CD8-positive, alpha-beta memory T cell (primary cell): ENCODE measurements at places on chromosomes 12 and 14.
A peak's percentile ranks its signal among the peaks of the same experiment; 100 is the strongest.

- H3K36me3 ChIP-seq = peaks cover 8% of the 10 kb centered on the region
- no peak overlapping the region for H3K27ac ChIP-seq
- DNase-seq = no peak
- no peak overlapping the region for H3K4me3 ChIP-seq
- no peaks in the 10 kb centered on the region for H3K27me3 ChIP-seq
Measured at GRCh38 chr12:50747817-50748216, 16.1 kb upstream of the ATF1 start.

DNA sequence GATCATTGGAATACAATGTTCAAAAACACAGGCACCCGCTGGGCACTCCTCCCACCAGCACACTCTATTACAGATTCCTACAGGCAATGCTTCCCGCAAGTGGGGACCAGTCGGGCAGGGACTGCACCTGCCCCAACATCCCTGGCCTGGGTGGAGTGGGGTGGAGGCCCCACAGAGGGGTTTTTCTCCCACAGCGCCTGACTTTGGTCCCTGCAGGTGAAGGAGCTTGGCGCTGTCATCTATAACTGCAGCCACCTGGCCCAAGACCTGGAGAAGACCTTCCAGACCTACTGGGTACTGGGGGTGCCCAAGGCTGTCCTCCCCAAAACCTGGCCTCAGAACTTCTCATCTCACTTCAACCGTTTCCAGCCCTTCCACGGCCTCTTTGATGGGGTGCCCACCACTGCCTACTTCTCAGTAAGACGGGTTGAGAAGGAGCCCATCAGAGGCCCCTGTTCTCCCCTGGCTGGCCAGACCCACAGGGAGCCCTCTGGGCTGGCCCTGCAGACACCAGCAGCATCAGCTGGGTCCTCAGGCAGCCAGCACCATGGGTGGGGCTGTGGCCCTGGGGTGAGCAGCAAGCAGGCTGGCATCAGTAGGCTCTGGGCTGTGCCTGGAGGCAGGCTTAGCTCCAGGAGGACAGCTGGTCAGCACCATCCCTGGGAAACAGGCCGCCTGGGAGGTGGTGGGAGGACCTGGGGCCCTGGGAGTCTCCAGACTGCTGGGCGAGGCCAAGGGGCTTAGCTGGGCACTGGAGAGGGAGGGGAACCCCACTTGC, 6.0 kb downstream of the PLD4 start:
- H3K36me3 ChIP-seq = no peaks in the 10 kb centered on the region
- no peaks in the 10 kb centered on the region for H3K4me1 ChIP-seq
- no peak for DNase-seq
- no peak overlapping the region for H3K4me3 ChIP-seq

DNA sequence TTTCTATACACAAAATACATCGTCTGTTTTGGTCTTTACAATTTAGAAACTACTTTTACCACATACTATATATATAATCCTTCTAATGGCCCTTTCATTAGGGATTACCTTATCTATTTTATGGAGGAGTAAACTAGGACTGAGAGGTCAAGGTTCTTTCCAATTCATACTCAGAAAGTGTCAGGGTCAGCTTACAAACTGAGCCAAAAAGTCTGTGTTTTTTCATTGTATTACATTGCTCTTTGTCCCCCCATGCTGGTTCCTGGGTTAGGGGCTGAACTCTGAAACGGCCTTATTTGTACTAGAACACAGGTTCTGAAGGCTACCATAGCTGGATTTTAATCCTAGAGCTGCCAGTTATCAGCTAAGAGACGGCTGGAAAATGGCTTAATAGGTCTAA, 368.1 kb downstream of the GRIN2B start:
- no peak overlapping the region for H3K4me3 ChIP-seq
- H3K27me3 ChIP-seq = no peaks in the 10 kb centered on the region
- H3K4me1 ChIP-seq = no peaks in the 10 kb centered on the region

- no peak for DNase-seq
- H3K4me1 ChIP-seq = peaks cover 3% of the 10 kb centered on the region
- H3K27me3 ChIP-seq = no peaks in the 10 kb centered on the region
- H3K36me3 ChIP-seq = no peaks in the 10 kb centered on the region
- H3K4me3 ChIP-seq = no peak overlapping the region
Measured at GRCh38 chr12:51401020-51401419, 9.8 kb upstream of the GALNT6 start.

DNA sequence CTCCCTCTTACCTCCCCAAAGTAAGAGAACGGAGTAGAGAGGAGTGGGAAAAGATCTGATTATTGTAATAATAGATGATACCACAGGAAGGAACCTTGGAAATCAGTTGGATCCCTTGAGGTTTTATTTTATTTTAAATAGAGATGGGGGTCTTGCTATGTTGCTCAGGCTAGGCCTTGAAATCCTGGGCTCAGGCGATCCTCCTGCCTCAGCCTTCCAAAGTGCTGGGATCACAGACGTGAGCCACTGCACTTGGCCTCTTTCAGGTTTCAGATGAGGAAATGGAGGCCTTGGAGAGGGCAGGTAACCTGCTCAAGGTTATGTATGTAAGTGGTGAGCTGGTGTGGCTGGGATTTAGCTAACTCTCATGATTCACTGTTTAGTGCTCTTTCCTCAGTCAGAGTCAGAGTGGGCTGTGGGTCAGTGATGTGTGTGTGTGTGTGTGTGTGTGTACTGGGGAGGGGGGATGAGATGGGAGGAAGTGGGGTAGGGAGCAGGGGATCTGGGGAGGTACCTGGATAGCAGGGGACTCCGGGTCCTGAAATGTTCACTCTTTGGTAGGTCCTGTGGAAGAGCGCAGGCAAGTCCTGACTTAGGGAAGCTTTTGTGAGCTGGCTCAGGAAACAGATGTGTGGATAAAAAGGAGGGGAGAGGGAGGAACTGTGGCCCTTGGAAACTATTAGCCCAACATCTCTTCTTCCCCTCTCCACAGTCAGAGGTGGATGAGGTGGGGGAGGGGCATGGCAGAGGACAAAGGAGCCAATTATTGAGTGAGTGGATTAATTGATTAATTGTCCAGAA, 4.7 kb upstream of the CISTR start:
- H3K4me3 ChIP-seq = peak overlapping the region; percentile 10
- no peaks in the 10 kb centered on the region for H3K36me3 ChIP-seq
- no peak for DNase-seq
- H3K4me1 ChIP-seq = peaks cover 9% of the 10 kb centered on the region
- H3K27ac ChIP-seq = no peak overlapping the region
- H3K27me3 ChIP-seq = peaks cover 40% of the 10 kb centered on the region

- DNase-seq = no peak
- no peaks in the 10 kb centered on the region for H3K36me3 ChIP-seq
- no peak overlapping the region for H3K27ac ChIP-seq
- no peaks in the 10 kb centered on the region for H3K4me1 ChIP-seq
Measured at GRCh38 chr12:108720757-108721514, 10.4 kb downstream of the CORO1C start.

DNA sequence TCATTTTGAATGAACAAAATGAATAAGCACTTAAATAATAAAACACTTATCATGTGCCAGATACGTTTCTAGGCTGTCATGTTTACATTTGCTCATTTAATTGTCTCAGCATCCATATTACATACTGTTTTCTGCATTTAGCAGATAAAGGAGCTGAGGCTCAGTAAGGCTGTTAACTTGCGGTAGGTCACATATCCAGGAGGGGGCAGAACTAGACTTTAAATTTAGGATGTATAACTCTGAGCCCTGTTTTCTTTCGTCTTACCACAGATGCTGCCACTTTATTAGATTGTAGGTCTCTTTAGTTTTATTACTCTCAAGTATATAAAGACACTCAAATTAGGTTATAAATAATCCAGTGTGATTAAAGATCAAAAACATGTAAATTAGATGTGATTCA, 17.7 kb downstream of the IRAK4 start:
- H3K36me3 ChIP-seq = peaks cover 43% of the 10 kb centered on the region
- no peaks in the 10 kb centered on the region for H3K27me3 ChIP-seq
- H3K27ac ChIP-seq = no peak overlapping the region
- no peak overlapping the region for H3K4me3 ChIP-seq
- DNase-seq = peak; percentile 25
- no peaks in the 10 kb centered on the region for H3K4me1 ChIP-seq

DNA sequence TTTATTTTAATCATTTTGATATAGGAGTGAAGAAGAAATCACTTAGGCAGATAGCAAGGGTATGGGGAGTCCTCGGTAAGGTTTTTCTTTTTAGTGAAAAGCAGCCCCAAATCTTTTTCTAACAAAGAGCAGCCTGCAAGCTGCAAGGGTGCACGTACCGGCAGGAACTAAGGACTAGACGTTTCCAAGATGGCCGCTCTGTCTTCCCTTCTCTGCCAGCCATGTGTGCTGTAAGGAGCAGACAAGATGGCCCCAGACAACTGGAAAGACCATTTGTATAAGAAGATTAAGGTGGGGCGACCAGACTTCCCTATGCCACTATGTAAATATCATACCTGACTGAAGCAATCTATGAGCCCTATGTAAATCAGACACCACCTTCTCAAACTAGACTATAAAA, 79.6 kb downstream of the TXNDC16 start:
- H3K27ac ChIP-seq = no peak overlapping the region
- DNase-seq = no peak
- H3K27me3 ChIP-seq = no peaks in the 10 kb centered on the region

DNA sequence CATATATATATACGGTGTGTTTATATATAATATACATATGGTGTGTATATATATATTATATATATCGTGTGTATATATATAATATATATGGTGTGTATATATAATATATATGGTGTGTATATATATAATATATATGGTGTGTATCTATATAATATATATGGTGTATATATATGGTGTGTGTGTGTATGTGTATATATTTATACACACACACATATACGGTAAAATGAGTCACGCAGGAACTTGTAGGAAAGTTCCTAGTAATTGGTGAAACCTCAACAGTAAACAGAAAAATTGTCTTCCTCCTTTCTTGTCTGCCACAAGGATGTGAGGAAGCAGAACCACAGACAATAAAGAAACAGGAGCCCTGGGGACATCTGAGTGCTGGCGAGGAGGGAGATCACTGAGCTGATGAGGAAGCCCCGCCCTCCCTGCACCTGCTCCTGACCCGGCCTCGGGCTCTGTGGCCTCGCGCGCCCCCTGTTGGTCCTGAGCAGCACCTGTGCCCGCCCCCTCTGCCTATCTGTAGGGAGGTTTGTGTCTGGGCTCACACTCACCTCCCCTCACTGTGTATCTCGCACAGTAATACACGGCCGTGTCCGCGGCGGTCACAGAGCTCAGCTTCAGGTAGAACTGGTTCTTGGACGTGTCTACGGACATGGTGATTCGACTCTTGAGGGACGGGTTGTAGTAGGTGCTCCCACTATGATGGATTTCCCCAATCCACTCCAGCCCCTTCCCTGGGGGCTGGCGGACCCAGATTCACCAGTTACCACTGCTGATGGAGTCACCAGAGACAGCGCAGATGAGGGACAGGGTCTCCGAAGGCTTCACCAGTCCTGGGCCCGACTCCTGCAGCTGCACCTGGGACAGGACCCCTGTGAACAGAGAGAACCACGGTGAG, 1079.4 kb downstream of the TMEM121 start:
- peak; percentile 75 for DNase-seq
- no peak overlapping the region for H3K27ac ChIP-seq
- H3K27me3 ChIP-seq = no peaks in the 10 kb centered on the region
- H3K36me3 ChIP-seq = no peaks in the 10 kb centered on the region
- no peak overlapping the region for H3K4me3 ChIP-seq

- peaks cover 22% of the 10 kb centered on the region for H3K4me1 ChIP-seq
- H3K27me3 ChIP-seq = peaks cover 32% of the 10 kb centered on the region
Measured at GRCh38 chr12:53735556-53735955, 8.3 kb upstream of the CALCOCO1 start.

GRCh38 chr12:91914701-91915100, 230.9 kb downstream of the BTG1 start:
- H3K4me3 ChIP-seq = no peak overlapping the region
- no peaks in the 10 kb centered on the region for H3K4me1 ChIP-seq
- H3K27me3 ChIP-seq = no peaks in the 10 kb centered on the region
- H3K27ac ChIP-seq = no peak overlapping the region

DNA sequence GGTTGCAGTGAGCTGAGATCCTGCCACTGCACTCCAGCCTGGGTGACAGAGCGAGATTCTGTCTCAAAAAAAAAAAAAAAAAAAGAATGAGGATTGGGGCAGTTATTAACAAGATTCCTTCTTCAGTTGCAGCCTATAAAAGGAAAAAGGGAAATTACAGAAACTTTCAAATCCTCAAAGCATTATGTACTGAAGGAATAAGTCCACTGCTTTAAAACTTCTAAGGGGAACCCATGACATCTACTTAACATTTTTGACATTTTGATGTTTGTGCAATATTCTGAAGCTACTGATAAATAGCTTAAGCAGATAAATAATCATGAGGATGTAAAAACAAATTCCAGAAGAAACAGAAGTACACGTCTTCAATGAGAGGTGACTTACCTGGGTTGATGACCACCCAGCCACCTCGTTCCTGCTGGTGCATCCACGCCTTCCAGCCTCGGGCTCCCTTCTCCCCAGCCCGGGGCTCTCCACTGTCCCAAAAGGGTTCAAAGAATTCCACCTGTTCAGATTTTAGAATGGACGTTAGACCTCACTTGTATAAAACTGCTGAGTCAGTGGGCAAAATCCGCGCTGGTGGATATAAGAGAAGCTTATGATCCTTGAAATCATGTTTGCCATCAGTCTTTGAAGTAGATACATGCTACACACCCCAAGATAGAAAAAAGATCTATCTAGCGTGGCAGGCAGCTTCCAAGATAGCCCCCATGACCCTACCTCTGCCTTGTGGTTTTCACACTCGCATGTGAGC, 33.7 kb downstream of the NRDE2 start:
- peaks cover 9% of the 10 kb centered on the region for H3K36me3 ChIP-seq
- H3K27me3 ChIP-seq = no peaks in the 10 kb centered on the region
- H3K27ac ChIP-seq = no peak overlapping the region
- no peak for DNase-seq
- no peaks in the 10 kb centered on the region for H3K4me1 ChIP-seq

DNA sequence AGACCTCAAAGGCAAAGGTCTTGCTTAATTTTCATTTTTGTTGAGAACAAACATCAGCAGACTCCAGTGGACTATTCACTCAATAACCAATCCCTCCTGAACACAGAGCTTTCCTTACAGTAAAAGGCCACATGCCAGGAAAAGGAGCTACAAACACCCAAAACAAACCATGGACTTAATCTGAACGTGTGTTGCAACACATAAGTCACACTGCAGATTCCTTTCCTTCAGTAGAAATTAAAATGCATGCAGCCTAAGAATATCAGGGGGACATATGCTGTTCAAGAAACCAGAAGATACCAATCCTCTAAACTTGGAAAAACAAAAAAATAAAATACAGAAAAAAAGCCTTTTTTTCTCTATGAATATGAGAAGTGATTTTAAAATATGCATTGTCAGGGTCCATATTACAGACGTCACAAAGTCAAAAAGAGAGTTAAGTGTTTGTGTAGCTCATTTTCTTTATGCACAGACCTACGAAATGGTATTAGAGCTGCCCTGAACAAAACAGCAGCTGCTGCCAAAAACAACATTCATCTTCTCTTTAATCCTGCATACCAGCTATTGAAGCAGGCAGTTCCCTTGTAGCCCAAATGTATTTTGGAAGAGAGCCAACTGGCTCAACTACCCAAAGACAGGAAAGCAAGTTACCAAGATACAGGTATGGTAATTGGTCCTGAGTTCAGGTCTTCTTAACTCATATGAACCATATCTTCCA, 26.2 kb downstream of the KITLG start:
- no peaks in the 10 kb centered on the region for H3K36me3 ChIP-seq
- no peaks in the 10 kb centered on the region for H3K27me3 ChIP-seq
- no peak overlapping the region for H3K27ac ChIP-seq
